ENCODE measurements at places on chromosomes 11 and 22. TPM values are rescaled to one million over a fixed set of nuclear protein-coding genes. Genes with fewer than 3 reads are reported as not detected.

Gene IFITM5
- total RNA-seq: not detected

Gene SLC25A18
- total RNA-seq: not detected

Gene RIMBP3B
- total RNA-seq: not detected

Gene KRTAP5-8
- total RNA-seq: not detected

Gene CADM1
- 0.45 TPM for total RNA-seq

Gene TRABD
- 25.0 TPM for total RNA-seq
